ENCODE measurements at places on chromosomes 3 and 15.
A peak's percentile ranks its signal among the peaks of the same experiment; 100 is the strongest.

DNA sequence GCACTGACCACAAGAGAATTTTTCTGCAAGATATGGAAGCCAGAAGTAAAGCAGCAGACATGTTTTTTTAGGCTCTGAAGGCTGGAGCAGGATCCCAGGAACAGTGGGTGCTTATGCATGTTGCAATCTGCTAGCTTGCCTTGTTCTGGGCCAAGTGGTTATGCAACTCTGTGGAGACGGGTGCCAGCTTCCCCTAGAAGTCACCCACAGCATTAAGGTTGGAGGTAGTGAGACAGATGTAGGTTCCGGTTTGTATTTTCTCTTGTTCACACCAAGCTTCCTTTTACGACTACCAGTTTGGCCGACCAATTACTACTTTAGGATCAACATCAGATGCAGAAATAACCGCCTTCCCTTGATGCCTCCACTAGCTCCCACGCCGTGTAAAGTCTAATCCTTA lies 11.1 kb downstream of the DPH3 start:
- no peak for DNase-seq

DNA sequence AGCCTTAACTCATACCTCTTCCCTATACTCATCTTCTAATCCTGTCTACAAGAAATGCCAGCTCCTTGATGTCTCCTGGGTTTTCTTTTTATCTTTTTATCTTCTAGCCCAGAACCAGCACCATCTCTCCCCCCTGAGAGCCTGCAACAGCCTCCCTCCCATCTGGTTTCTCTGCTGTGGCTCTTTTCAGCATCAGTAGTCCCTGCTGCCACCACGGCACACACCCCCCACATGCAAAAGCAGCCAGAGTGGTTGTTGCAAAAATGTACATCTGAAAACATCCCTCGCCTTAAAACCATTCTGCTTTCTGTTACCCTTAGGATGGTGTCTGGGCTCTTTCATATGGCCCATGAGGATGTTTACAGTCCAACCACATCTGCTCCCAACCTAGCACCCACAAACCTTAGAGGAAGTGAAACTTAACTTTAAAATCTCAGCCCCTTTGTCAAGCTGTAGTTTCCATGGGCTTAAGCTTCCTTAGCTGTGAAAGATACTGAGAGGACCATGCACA lies 775 bp downstream of the TTC21A start:
- DNase-seq = no peak

- DNase-seq = no peak
Measured at GRCh38 chr3:115891006-115891636, 267.8 kb downstream of the GAP43 start.

- DNase-seq = no peak
Measured at GRCh38 chr15:58758141-58758540, 8.6 kb upstream of the ADAM10 start.

GRCh38 chr3:46742992-46743585 lies 25.4 kb upstream of the PRSS50 start:
- no peak for DNase-seq

GRCh38 chr15:27828746-27829145 lies 270.4 kb downstream of the OCA2 start:
- no peak for DNase-seq

DNA sequence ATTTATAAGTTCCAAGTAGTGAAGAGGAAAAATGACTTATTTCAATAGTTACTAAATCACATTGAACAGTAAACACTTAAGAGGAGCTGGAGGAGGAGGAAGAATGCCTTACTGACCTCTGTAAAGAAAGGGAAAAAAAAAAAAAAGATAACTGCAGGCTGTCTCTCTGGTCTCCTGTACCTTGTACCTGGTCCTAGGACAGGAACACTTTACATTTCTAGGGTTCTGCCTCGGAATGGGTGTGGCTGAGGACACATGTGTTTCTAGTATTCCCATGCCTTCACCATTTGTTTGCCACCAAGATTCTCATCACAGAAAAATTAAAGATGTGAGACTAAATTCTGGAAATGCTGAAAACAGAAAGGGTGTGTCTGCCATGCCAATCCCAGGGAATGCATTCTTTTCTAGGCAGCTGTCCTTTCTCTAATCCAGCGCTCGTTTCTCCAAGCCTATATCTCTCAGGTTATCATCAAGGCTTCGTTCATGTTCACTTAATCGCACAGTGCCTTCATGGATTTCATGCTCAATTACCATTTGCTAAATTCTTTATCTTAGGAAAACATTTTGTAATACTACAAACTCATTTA lies 1208.3 kb downstream of the OTOL1 start:
- no peak for DNase-seq

- DNase-seq = no peak
Measured at GRCh38 chr3:78495301-78495700, 1272.5 kb downstream of the ROBO1 start.

- DNase-seq = no peak
Measured at GRCh38 chr3:19226479-19226878, 78.2 kb downstream of the KCNH8 start.

GRCh38 chr3:115836944-115837343 lies 213.6 kb downstream of the GAP43 start:
- no peak for DNase-seq

GRCh38 chr3:197242784-197243432 lies 55.5 kb downstream of the DLG1 start:
- DNase-seq = no peak

DNA sequence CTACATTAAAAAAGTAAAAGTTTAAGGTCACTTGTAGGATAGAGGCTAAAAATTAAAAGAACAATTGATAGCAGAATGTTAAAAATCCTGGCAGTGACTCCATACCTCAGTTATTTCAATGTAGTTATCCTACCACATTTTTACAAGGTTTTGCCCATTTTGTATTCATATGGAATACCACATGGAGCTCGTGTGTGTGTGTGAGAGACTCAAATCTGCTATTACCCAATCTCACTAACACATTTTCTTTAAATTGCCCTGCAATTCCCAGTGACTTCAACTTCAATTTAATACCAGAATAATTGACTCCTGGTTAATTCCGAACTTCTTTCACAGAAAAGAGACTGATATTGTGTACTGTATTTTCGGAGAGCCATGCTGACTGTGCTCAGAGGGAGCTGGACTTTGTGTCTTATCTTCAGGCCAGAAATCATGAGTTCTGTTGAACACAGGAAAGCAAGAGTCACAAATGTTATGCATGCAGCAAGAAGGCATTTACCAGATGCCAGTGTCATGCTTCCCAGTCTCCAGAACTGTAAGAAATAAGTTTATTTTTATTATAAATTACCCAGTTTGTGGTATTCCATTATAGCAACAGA lies 529.0 kb upstream of the NECTIN3 start:
- no peak for DNase-seq

- DNase-seq = no peak
Measured at GRCh38 chr15:93384886-93385285, 295.9 kb upstream of the RGMA start.

DNA sequence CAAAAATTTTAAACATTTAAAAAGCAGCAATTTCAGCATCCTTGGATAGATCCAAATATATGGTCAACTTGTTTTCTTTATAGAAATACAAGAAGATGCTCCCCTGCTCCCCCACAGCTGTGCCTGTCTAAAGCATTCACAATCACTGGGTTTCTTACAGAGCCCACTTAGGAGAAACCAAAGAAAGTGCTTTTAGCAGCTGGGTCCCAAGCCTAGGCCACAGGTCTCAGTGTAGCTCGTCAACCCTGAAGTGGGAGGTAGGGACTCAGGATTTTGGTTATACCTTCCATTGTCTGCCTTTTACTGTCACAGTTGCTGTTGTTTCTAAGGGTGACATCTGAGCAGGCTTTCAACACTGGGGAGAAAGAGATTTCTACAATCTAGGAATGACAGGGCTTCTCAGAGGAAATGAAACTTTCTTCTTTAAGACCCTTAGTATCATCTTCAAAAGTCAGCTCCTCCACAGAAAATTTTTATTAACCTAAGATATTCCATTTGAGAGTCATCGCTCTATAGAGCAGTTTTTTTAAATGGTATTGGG lies 199.3 kb upstream of the CMC1 start:
- no peak for DNase-seq

DNA sequence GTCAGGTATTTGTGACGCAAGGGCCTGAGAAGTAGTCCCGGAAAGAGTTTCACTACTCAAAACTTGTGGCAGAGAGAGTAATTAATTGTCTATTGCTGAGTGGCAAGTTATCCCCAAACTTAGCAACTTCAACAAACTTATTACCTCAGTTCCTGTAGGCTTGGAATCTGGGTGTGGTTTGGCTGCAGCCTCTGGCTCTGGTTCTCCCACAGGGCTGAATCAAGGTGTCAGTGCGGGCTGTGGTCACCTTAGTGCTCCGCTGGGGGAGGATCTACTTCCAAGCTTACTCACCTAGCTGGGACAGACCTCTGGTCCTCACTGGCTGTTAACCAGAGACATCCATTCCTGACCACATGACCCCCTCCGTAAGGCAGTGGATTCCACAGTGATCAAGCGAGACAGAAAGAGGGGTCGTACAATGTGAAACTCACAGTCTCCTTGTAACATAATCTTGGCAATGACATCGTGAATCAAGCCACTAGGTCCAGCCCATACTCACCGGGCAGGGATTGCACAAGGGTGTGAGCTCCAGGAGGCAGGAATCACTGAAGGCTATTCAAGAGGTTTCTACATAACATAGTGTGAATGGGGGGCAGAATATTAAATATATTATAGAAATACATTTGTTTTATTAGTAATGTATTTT lies 138.3 kb downstream of the RYR3 start:
- DNase-seq = no peak

DNA sequence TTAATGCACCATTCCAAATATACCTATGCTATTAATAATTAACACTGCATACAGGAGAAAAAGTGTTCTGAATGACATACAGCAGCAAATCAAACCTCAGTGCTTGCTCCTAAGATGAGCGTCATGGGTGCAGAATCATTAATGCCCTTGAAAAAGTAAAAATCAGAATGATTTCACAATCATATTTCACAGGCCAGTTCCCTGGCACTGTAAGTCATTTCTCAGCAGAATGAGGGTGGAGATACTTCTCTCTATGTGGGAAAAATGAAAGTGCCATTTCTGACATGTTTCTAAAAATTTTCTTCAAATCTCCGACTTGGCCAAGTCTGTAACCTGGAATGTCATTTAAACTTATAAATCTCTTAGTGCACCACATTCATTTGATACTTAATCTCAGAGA lies 549.8 kb upstream of the AGTR1 start:
- DNase-seq = no peak

DNA sequence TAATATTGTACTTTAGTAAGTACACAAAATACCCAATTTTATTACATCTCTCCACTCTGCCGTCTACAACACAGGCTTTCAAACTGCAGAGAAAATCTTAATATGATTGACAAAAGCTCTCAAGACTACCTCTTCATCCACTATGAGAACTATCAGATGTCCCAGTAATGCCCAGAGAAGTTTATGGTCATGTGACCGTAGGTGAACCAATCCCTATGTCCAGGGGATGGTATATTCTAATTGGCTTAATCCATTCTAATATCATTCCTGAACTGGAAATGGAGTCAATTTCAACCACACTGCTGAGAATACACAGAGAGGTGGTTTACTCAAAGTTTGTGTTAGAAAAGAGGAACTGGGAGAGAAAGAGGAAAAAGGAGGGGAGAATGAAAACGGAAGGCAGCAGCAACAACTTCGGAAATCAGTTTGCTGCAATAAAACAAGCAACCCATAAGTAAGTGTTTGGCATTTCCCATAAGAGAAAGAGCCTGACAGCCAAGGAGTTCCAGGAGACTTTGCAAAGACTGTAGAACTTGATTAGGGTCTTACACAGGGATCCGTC lies 7.3 kb downstream of the SST start:
- DNase-seq = no peak

- peak; percentile 17 for DNase-seq
Measured at GRCh38 chr3:170257145-170257544, 34.9 kb downstream of the PRKCI start.

DNA sequence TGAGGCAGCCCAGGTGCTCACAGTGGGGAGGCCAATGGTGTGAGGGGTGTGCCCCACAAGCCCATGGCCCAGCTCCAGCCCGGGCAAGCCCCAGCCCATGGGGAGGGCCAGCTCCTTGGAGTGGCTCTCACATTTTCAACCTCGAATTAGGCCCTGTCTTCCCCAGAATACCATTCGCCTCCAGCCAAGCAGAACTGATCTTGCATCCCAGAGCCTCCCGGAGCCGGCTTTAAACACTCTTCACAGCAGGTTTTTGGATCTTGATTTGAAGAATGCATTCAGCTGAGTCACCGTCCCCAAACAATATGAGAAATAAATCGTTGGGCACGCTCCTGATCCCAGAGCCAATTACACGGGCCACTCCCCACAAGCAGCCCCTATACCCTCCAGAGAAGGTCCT lies 23.7 kb downstream of the TPRA1 start:
- no peak for DNase-seq

DNA sequence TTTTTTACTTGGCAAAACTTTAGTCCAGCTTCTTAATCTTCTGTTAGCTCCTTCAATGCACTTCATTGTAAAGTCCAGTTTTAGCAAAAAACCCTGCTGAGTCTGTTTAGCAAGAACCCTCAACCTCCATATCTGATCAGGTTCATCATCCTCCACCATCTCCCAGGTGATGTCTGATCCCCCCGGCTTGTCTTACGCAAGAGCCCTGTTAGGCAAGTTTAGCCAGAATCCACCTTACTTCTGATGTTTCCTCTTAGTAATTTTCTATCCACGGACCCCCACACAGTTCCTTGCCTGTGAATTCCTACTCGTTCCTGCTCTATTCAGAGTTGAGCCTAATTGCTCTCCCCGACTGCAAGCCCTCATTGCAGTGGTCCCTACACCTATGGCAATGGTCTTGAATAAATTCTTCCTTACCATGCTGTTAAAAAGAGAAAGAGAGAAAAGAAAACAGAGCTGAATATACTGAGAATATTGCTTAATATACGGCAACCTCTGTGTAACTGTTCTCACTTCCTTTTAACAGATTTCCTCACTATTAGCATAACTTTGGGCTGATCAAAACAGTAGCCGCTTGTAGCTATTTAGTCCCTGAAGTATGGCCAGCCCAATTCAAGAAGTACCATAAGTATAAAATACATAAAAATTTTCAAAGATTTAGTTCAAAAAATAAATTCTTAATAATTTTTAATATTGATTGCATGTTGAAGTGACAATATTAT lies 78.7 kb upstream of the MME start:
- no peak for DNase-seq

DNA sequence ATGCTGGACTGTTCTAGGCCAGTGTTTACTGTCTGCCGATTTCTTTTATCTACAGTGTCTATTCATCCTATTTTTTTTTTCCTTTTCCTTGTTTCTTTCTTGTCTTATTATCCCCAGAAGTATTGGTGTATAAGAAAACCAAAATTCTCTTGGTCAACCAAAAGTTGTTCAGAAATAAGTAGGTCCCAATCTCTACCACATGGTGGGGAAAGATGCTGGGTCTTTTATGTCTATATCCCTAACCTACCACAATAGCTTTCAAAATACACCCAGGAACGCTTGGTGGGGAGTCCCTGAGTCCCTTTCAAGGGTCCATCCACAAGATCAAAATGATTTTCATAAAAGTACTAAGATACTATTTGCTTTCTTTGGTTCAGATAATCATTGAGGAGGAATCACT lies 225.6 kb downstream of the CLSTN2 start:
- no peak for DNase-seq

GRCh38 chr3:157043771-157044170 lies 116.2 kb downstream of the CCNL1 start:
- no peak for DNase-seq
